ENCODE measurements at places on chromosomes 12 and 14.
A peak's percentile ranks its signal among the peaks of the same experiment; 100 is the strongest.

GRCh38 chr12:65740506-65740872, 83.8 kb upstream of the HMGA2 start:
- no peak for DNase-seq

DNA sequence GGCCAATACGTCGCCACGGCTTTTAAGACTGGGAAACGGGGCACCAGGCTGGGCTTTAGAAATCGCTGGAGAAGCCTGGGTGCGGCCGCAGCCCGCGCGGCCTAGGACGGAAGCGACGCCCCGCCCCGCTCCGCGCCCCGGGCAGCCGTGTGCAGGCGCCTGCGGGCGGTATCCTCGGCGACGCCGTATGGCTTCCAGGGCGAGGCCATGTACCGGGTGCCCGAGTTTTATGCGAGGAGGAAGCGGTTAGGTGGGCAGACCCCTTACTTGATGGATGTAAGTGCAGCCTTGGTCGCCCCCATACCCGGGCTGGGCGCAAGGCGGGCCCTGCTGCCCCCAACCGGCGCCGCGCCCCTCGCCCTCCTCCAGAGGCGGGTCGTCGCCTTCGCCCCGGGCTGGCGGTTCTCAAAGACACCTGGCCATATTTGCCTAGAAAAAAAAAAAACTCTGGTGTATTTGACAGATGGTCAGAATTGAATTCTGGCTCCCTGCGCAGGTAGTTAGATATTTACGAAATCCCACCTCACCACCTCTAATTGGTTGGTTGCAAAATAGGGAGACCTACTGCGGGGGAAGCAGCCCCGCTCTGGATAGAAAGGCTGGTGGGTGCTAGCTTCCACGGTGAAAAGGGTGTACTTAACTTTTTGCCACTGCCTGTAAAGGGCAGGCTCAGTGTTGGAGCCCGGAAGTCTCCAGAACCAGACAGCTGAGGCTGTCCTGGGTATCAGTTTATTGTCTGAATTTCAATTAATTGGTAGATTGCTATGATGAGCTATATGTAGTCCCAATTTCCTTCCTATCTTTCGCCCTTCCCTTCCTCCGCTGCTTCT, at the start of gene PPP1R36:
TSS of gene PPP1R36 (plus strand) at position 171 of the 830 bp plus-strand sequence. CDS start at position 208, 37 bp downstream.
- no peak for DNase-seq

DNA sequence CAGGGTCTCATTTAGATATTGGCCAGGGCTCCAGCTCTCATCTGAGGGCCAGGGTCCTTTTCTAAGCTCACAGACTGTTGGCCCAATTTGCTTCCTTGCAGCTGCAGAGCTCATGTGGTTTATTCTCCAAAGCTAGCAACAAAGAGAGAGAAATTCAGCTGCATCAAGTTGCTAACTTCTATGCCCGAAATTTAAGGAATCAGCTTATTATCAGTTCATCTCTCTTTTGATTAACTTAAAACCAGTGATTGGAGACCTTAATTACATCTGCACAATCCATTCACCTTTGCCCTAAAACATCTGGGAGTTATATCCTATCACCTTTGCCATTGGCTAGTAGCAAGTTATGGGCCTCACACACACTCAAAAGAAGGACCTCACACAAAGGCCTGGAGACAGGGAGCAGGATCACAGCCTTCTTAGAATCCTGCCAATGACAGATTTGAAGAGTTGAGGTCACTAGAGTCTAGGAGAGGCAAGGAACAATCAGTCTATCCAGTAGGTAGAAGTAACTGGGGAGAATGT, 258.8 kb upstream of the GARIN6 start:
- no peak for DNase-seq

DNA sequence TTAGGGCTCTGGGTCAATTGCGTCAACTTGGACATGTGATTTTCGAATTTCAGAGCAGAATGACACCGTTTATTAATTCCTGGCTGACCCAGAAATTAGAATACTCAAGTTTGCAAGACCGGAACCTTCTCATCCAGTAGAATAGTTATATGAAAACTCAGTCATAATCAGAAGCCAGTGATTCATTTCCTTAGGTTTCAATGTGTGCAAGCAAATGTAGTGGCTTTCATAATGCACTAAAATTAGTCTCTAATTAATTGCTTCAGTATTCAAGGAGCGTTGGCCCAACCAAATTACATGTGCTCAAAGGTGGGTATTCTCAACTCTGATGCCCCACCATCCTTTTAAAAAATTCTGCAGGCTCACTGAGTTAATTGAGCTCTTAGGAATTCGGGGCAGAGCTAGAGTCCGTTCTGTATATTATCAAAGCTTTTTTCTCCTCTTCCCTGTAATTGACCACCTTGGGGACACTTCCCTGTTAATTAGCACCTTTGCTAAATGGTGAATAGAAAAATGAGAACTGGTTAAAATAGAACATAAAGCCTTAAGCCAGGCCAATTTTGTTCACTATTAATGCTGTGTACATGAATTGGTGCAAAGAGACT, 55.4 kb downstream of the DAO start:
- no peak for DNase-seq

DNA sequence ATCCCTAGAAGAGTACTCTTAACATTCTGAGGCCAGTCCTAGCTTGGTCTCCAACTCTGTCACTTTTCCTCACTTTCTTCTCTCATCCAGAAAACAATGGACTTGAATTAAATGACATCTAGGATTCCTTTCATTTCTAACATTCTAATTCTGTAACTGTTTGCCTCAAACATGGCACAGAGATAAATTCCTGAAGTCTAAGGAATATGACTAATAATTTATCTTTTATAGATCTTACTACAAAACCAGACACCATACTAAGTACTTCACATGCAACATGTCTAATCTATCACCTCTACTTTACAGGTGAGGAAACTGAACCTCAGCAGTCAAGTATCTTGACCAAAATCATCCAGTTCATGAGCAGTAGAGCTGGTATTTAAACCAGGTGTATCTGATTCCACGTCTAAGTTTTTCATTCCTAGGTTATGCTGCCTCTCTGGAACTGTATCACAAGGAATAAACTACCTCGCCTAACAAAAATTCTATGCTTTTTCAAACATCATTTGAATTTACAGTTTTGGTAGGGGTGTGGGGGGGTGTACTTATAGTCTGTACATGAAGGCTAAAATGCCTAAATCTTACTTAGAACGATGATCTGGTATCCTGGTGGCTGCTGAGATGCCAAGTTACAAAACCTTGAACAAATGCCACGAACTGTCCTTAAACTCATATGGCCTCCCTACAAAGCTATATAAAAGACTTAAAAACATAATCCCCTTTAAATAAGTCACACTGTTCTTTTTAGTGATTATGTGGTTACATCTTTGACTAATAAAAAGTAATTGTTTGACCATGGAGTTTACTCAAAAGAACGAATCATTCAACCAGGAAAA, 41.6 kb downstream of the ATXN2 start:
- DNase-seq: no peak

- no peak for DNase-seq
These were observed 1.1 kb downstream of the RIMKLB start for GRCh38 chr12:8698879-8699278.

DNA sequence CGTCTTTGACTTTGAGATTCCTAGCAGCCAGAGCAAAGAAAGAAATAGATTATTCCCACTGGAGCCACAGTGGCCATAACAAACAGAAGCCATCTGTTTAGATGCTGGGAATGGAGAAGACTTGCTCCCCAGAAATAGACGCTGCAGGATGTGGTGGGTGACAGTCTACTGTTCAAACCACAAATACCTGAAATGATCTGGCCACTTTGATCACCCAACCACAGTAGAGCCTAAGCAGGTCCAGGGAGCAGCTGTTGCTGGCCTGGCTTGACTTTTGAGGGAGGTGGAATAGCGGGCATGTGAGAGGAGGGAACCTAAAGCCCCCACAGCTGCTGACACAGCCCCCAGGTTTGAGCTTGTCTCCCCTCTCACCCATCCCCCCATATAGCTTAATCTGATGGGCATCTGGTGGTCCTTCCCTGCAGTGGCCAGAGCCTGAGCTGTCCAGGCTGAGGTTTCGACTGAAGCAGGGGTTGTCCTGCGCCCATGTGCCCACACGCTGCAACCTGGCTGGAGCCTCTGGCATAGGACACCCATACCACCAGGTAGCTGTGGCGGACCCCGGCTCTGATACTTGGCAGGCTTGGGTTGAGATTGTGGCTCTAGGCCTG, 38.7 kb downstream of the SH2B3 start:
- no peak for DNase-seq

DNA sequence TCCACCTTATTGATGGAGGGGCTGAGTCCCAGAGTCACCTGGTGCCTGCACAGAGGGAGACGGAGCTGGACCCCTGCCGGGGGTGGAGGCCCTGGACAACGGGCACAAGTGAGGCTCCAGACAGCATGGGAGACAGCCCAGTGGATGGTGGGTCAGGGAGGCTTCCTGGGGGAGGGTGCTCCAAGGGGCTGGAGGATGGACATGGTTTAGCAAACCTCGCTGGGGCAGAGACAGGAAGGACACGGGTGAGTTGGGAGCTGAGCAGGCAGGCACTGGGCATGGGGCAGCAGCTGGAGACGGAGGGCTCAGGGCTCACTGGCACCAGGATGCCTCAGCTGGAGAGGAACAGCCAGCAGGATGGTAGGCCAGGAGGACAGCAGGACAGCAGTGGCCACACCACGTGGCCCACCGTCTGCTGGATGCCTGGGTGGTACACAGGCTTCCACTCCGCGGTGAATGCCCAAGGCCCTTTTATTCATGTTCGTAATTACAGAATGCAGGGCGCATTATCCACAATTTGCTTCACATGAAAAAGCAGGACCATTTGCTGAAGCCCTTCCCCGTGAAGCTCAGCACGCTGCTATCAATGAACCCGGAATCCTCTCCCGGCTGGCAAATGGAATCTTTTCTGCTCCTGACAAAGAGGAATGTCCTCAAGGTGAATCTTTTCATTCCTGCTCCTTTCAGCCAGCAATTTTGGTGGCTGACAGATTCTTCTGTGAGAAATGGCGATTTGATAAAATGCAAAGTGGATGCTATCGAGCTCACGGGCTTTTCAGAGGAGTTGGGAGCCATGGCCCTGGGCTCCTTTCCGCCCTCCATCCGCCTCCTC, 138.1 kb upstream of the C14orf180 start:
- no peak for DNase-seq

DNA sequence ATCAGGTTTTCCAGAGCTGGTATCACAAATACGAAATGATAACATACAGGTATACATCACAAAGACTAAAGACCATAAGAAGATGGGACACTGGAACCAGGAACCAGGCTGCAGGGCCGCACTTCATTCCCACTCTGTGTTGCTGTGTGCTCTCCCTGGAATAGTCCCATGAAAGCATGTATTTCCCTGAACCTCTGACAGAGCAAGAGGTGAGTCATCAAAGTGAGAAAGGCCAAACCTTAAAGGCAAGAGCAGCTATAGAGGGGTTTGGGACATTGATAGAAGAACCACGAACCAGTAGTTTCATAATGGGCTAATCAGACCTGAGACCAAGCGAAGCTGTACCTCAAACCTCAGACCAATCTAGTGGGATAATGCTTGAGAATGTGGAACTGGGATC, 283.0 kb upstream of the PRKD1 start:
- DNase-seq: no peak

GRCh38 chr14:38003746-38004609, 203.7 kb upstream of the SSTR1 start:
- DNase-seq: no peak

GRCh38 chr12:112170376-112170775, 45.0 kb downstream of the TRAFD1 start:
- DNase-seq: peak; percentile 15

DNA sequence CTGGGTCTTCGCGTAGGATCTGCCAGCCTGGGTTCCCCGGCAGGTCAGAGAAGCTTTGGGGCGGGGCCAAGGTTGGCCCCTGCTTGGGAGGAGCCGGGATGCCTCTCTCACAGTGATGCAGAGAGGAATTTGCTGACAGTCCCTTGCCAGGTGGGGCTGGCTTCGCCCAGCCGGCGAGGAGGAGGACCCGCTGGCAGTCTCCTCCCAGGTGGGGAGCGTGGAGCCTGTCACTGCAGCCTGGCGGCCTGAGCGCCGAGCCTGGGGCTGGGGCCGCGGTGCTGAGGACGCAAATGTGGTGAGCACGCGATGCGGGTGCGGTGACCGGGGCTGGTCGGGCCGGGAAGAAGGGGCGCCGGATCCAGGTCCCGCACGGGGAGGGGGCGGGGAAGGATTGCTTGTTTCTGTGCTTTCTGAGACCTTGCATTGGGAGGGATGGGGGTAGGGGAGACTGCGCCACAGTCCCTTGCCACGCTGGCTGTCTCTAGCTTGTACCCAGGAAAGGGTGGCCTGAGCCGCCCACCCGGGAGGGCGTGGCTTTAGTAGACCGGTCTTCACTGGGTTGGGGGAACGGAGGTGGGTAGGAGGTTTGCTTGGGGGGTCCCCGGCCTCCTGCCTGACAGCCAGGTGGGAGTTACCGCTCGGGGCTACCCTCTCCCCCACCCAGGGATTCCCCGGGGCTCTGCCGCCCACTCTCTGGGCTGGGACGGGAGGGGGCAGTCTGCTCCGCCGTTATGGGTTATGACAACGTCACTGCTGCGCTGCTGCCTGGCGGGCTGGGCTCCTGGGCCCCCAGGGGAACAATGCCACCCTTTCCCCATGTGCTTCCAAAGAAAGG, at the start of gene TMEM63C:
TSS of gene TMEM63C (plus strand) at position 196 of the 835 bp plus-strand sequence. CDS start 37,016 bp downstream, outside the sequence.
- peak; percentile 49 for DNase-seq

- no peak for DNase-seq
These were observed 1069.1 kb downstream of the SLC6A15 start for GRCh38 chr12:83843541-83843940.

DNA sequence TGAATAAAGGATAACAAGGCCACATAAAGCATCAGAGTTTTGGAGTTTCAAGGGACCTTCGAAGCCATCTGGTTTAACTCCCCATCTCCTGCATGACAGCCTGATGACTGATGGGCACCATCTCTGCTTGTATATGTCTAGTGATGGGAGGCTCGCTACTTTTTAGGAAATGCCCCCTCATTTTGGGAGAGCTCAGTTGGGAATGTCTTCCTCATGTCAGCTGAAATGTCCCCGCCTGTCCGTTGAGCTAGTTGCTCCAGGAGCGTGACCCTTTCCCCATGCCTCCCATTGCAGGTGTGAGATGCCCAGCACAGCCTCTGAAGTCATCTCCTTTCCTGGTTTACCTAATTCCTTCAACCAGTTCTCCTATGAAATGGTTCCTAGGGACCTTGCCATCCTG, 69.6 kb upstream of the CAPRIN2 start:
- DNase-seq: no peak

GRCh38 chr14:103762036-103762435, 46.4 kb downstream of the ZFYVE21 start:
- no peak for DNase-seq

DNA sequence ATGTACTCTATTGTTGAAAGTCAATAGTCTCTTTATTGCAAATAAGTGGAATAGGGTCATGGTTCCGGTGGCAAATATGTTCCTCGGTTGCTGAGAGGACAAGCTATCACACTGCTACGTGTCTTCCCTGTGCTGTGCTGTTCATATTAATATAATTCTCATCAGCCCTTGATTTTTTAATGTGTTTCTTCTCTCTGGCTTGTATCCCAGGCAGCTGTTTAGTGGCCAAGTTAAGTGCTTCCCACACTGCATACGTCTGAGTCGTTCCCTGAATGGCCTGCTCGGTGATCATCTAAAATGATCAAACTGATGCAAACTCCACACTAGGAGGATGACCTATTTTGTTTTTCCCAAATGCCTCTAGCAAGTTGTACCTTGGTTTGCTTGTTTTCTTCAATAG, 186.4 kb downstream of the ANO6 start:
- no peak for DNase-seq
